Peyer's patch (tissue), 4 donors: ENCODE measurements at places on chromosomes 12 and 14.

- no peak for DNase-seq
Measured at GRCh38 chr14:50714450-50715073, 46.5 kb upstream of the SAV1 start.

DNA sequence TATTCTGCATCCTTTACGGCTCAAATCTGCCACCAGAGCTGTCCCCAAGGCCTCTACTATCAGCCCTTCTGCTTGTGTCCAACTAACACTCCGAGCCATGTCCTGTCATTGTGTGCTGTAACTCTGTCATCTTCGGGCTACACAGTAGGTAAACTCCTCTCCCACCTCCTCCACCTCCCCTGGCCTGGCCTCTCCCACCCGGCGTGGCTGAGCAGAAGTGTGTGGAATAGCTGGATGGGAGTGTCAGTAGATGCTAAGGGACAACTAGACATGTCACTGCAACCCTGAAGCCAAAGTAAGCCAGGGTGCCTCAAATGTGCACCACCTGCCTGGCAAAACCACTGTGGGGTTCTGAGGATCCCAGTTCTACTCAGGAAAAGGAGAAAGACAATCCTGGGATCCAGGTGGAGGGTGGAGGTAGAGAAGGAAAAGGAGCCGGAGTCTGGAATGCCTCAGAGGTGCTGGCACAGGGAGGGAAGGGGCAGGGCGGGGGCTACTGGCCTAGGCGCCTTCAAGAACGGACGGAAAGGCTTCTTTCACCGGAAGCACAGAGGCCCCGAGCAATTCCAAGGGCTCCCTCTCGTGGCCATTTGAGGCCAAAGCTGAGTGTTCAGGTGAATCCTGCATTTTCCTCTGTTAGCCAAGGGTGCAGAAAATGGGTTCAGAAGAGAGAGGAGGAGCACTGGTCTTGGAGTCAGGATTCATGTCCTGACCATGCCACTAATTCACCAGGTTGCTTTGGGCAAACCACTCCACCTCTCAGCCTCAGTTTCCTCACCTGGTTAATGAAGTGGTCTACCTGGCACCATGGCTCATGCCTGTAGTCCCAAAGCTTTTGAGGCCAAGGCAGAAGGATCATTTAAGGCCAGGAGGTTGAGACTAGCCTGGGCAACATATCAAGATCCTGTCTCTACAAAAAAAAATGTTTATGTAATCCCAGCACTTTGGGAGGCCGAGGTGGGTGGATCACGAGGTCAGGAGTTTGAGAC, 20.5 kb upstream of the FAM181A start:
- peak; percentile 46 for DNase-seq

DNA sequence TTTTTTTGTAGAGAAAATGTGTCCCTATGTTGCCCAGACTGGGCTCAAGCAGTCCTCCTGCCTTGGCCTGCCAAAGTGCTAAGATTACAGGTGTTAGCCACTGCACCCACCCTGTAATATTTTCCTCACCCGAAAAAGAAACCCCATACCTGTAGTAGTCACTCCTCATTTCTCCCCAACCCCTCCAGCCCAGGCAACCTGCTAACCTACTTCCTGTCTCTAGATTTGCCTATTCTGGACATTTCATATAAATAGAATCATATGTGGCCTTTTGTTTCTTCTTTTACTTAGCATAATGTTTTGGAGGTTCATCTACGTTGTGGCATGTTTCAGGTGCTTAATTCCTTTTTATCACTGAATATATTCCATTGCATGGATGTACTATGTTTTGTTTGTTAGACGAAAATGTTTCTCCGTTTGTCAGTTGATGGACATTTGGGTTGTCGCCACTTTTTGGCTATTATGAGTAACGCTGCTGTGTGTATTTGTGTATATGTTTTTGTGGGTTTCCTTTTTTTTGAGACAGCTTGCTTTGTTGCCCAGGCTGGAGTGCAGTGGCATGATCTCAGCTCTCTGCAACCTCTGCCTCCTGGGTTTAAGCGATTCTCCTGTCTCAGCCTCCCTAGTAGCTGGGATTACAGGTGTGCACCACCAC, 6.2 kb downstream of the ANKRD13A start:
- peak; percentile 62 for DNase-seq

GRCh38 chr12:114168061-114168460, 201.9 kb upstream of the RBM19 start:
- no peak for DNase-seq

DNA sequence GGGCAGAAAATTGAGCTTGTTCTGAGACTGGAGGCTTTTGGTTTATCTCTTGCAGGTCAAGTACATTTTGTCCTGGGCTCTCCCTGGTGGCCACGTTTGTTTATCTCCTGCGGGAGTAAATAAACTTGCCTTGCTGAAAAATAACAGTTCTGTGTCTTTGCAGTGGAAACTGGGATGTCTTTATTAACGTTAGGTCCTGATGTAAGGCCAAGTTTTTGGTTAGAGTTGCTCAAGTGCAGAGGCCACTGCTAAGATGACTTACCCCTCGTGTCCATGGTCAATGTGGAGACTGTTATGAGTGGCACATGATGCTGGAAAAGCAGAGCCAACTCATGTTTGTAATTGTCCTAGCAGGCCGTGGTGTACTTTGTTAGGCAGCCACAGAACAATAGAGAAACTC, 3.8 kb downstream of the PTPN11 start:
- no peak for DNase-seq

GRCh38 chr12:52238916-52239646, 6.0 kb downstream of the KRT7 start:
- DNase-seq, result no peak
